Endothelial cell (in vitro differentiated cells): ENCODE measurements at places on chromosomes 3 and 15. TPM values are rescaled to one million over a fixed set of nuclear protein-coding genes. Genes with fewer than 3 reads are reported as not detected.

Gene EPHB3
- total RNA-seq, result 4.3 TPM

- DNase-seq, result no peak
Observed at GRCh38 chr3:188322135-188322887, 168.4 kb downstream of the LPP start.

- DNase-seq, result no peak
Observed at GRCh38 chr3:153631664-153632063, 469.6 kb downstream of the RAP2B start.

DNA sequence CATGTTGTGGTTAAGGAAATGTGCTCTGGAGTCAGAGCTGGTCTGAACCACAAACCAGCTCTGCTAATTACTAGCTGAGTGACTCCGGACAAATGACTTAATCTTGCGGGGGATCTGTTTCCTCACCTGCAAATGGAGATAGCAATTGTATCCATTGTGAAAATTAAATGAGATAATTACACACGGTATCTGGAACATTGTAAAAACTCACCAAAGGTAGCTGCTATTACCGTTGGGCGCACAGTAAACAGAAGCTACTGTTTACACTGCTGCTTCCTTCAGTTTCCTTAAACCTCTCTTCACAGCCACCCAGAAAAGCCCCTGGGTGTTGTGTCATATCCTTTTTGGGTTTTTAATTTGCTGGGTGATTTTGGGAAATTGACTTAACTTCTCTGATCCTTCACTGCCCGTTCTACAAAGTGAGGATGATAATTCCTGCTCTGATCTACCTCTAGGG, 107.8 kb downstream of the MEGF11 start:
- DNase-seq, result no peak

DNA sequence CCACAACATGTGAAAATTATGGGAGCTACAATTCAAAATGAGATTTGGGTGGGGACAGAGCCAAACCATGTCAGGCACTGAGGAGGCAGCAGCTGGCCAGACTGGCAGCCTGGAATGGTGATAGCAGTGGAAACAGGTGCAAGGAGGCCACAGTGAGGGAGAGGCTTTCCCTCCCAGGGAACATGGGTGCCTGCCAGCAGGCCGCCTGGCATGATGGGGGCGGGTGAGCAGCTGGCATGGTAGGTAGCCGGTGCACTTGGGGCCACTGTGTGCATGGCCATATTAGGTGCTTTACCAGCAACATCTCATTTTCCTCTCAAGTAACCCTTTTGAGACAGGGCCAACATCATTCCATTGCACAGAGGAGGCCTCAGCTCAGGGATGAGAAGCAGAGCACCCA, 18.3 kb upstream of the MRPS22 start:
- no peak for DNase-seq

GRCh38 chr15:26807517-26808427, 34.9 kb upstream of the GABRB3 start:
- DNase-seq, result no peak

DNA sequence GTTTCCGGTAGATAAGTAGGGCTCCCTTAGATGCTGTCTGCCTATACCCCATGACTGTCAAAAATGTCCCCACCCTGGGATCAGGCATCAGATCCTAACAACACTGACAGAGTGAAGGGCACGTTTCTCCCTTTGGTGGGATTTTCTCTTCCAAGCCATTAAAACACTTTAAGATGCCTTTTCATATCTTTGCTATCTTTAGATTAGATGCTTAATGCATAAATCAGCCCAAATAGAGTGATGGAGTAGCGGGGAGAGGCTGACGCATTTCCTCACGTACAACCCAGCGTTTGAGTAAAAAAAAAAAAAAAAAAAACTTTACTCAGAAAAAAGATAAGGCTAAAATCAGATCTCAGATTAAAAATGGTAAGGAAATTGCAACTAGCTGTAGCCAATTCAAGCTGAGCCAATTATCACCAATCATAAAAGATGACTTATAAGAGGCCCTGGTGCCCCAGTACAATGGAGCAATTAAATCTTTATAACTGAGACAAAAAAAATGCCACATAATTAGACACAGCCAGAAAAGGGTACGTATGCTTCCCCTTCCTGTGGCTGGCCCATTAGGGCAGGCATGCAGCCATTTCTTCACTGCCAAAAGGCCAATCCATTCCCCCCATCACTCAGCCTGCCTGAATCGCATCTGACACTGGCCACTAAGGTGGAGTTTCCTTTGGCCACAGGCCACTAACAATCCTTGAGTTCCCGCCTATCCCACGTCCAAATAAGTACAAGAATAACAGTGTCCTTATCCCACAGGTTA, 45.0 kb downstream of the RFTN1 start:
- no peak for DNase-seq

Gene CADPS
- total RNA-seq, result 0.26 TPM

DNA sequence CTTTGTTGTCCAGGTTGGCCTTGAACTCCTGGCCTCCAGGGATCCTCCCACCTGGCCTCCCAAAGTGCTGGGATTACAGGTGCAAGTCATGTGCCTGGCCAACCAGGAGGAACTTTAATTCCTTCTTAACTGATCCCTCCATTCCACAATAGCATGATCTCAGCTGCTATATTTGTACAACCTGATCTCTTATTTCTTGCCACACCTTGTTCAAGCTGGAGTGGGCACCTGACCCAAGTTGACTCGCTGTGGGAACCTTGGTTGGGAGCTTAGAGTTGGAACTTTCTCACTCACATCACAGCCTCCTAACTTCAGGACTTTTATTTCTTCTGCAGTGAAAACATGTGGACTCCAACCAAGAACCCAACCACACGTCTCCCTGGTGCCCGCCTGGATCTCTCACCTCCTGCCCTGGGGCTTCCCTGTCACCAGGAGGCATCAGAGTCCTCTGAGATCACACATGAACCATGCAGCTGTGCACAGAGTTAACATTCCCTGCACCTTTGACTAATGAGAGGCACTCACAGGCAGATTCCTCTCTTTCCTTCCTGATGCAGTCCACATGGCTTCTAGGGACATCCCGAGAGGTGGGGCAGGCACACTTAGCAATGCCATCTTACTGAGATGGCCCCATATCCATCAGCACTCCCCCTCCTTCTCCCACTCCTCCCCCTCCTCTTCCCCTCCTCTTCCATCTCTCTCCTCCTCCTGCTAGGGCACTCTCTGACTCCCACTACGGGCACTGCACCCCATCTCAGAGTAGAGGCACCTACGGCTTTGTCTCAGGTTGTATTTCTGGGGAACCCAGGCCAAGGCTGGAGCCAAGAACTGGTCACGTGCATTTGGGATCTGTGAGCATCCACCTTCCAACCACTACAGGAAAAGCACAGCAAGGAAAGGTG, 9.7 kb upstream of the CYFIP1 start:
- DNase-seq, result no peak

GRCh38 chr3:39573392-39573791, 105.9 kb downstream of the MOBP start:
- no peak for DNase-seq

DNA sequence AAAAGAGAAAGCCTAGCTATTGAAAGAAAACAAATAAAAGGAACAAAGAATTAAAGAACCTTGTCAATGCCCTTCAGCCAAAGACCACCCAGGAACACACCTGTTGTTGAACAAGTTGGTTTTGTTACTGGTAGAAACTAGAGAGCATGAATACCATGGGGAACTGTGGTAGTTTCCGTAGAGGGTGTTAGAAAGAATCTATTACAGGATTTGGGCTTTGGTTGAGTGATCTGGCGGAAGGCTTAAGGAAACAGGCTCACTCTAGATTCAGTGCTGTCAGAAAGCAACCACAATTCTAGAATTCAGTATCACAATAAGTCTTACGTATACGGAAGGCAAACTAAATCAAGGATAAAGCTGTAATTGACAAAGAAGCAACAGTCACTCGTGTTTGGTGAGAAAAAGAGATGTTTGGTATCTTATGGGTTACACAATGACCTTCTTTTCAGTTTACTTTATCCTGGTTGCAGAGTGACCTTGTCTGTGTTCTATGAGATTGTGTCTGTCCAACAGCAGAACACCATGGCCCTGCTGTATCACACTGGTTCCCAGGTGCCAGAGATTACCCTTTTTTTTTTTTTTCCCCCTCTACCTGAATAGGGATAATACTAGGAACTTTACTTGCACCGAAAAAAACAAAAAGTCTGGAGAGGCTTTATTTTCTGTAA, 265.9 kb downstream of the SHQ1 start:
- DNase-seq, result no peak

GRCh38 chr3:134824791-134825190, 29.7 kb downstream of the EPHB1 start:
- no peak for DNase-seq

Gene PIERCE2
- total RNA-seq, result 1.4 TPM

- no peak for DNase-seq
Observed at GRCh38 chr15:70867911-70868467, 14.0 kb upstream of the LARP6 start.

GRCh38 chr3:106204160-106204868, 335.5 kb upstream of the CBLB start:
- no peak for DNase-seq

Gene HRG
- total RNA-seq, result not detected

Gene TRH
- 0.49 TPM for total RNA-seq

DNA sequence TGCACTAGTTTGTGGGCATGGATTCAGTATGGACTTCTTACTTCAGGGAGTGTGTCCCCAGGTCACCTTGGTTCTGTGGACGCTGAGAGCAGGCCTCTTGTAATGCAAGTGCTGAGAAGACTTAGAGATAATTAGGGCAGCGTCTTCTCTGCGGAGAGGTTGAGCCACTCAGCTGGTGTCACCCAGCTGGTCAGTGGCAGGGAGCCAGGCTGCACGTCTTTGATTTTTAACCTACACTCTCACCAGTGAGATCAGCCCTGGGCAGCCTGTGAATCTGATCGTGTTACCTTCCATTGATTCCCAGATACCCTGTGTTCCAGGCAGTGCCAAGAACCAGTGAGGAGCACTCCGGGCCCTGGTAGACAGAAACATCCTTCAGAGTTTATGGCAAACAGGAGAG, 92.6 kb downstream of the SLCO3A1 start:
- DNase-seq, result no peak

- no peak for DNase-seq
Observed at GRCh38 chr15:31585240-31585639, 258.6 kb downstream of the KLF13 start.

Gene MAP6D1
- total RNA-seq, result 0.90 TPM

- no peak for DNase-seq
Observed at GRCh38 chr15:44545913-44546802, 9.2 kb downstream of the EIF3J start.

DNA sequence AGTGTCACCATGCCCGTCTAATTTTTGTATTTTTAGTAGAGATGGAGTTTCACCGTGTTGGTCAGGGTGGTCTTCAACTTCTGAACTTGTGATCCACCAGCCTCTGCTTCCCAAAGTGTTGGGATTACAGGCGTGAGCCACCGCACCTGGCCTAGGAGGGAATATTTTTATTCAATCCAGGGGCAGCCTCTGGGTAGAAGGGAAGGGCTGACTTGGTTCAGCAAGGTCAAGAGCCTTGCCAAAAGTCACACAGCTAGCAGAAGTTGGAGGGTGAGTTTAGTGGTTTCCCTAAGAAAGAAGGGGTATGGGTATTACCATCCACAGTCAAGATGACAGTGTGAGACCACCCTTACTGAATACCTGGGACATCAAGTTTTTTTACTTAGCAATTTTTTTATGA, 4.9 kb upstream of the AEN start:
- DNase-seq, result no peak

GRCh38 chr3:9777694-9778021, 7.9 kb upstream of the CAMK1 start:
- DNase-seq, result no peak

- DNase-seq, result no peak
Observed at GRCh38 chr3:112137781-112138180, 4.7 kb upstream of the GCSAM start.

DNA sequence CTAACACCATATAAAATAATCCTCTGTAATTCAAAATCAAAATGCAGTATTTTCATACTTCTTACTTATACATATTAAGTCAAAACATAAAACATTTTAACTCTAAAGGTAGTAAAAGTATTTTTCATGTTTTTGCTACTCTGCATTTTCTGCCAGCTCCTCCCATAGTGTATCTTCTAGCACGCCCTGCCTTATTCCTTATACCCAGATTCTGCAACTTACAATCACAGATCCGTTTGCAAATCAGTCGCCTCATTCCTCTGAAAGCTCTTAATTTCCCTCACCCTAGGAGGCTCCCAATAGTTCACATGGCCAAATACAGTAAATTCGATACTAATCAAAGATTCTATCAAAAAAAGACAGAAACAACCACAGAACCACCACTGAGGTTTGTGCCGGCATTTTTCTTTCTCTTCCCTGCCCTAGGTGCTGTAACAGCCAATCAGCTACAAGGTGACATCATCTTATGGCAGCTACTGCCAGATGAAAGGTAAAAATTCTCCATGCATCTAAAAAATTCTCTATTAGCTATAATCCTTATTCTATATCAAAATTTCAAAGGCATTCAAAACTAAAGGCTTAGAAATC, 72.9 kb downstream of the CLASP2 start:
- no peak for DNase-seq

Gene INTS14
- total RNA-seq, result 42.2 TPM
